ENCODE measurements at places on chromosomes 2 and 18. TPM values are rescaled to one million over a fixed set of nuclear protein-coding genes. Genes with fewer than 3 reads are reported as not detected.

- DNase-seq, result no peak
Measured at GRCh38 chr2:200748779-200749178, 62.9 kb upstream of the BZW1 start.

DNA sequence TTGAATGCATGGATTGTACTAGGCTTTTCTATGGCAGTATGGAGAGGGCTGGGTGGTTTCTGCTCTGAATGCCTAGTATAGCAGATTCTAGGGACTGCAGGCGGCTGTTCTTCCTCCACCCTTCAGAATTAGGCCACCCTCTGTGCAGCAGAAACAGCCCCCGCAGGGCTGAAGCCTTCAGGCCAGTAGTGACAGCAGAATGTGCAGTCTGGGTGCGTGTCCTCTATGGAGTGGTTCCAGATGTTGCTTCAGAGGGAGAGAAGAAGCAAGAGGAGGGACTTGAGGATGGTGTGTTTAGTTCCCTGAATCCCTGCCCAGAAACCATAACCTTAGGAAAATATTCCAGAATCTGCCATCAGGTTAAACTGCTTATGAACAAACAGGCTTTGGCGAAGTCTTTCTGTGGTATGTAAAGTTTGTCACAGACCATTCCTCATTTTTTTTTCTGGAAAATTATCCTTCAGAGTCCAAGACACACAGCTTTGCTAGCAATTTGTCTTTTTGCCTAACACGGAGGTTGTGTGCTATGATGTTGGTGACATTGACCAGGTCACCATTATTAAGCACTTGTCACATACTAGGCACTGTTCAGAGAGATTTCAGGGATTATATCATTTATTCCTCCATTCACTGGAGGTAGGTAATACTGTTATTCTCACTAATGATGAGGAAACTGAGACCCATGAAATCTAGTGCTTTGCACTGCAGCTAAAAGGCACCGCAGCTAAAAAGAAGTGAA lies 21.1 kb downstream of the CASP10 start:
- no peak for DNase-seq

Gene EML6
- 0.95 TPM for polyA plus RNA-seq

DNA sequence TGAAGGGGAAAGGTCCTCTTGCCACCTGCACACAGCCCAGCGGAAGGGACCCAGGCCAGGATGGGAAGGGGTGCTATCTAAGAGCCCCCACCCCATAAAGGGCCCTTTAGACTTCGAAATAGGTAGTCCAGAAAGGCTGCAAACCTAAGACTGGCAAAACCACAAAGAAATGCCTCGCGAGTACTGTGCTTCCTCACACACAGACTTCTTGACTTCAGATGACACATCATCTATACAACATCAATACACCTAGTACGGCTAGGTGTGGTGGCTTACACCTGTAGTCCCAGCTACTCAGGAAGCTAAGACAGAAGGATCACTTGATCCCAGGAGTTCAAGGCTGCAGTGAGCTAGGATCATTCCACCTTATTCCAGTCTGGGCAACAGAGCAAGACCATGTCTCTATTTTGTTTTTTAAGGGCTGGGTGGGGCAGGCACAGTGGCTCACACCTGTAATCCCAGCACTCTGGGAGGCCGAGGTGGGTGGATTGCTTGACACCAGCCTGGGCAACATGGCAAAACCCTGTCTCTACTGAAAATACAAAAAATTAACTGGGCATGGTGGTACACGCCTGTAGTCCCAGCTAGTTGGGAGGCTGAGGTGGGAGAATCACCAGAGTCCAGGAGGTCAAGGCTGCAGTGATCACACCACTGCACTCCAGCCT lies 125.8 kb downstream of the CABLES1 start:
- no peak for DNase-seq

DNA sequence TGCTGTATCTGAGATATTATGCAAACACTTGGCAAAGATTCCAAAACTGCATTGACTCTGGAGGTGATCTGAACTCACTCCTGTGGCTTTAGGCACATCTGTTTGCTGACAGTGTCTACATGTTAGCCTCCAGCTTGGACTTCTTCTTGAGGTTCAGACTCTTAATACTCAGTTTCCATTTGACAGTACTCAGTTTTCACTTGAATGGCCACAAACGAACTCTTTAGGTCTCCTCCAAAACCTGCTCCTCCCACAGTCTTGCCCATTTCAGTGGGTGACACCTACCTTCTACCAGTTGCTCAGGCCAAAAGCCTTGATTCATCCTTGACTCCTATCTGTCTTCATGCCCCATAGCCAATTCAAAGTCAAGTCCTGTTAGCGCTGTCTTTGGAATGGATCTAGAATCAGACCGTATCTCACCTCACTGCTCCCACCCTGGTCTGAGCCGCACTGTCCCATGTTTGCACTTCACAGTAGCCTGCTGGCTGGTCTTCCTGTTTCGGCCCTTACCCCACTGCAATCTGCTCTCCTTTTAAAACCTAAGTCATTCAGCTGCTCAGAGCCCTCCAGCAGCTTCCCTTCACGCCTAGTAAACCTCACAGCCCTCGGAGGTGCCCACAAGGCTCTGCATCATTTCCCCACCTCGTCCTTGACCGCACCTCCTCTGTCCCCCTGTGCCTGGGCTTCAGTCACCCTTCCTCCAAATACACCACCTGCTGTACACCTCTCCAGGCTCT lies 10.5 kb downstream of the ATG16L1 start:
- no peak for DNase-seq

GRCh38 chr2:205698286-205699268 lies 16.3 kb downstream of the NRP2 start:
- no peak for DNase-seq

DNA sequence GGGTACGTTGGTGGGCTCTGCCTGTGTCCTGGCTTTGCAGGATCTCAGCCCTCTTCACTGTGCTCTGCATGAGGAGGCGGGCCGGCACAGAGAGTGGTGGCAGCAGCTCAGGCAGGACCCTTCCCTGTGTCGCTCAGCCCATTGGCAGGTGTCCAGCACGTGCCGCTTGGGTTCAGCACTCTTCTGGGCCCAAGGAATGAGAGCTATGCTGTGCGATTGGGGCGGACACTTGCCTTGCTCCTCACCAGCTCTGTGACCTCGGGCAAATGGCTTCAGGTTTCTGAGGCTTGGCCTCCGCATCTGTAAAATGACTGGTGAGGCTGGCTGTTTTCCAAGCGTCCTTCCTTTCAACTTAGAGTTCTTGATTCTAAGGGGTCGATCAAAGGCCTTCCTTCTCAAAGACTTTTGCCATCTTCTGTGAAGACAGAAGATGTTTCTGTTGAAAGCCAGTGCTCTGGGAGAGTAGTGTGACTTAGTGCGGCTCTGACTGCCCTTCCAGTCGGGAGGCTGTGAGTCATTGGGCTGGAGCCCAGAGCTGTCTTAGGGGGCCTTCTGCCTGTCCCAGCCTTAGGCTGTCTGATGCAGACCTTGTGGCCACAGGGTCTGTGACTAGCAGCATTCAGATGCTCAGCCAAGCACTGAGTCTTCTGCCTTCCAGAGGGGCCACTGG lies 35.6 kb downstream of the GLI2 start:
- peak; percentile 85 for DNase-seq

Gene DLGAP1
- polyA plus RNA-seq, result 1.1 TPM

Gene LRATD1
- 1.9 TPM for polyA plus RNA-seq

Gene ADGRF3
- polyA plus RNA-seq, result not detected

DNA sequence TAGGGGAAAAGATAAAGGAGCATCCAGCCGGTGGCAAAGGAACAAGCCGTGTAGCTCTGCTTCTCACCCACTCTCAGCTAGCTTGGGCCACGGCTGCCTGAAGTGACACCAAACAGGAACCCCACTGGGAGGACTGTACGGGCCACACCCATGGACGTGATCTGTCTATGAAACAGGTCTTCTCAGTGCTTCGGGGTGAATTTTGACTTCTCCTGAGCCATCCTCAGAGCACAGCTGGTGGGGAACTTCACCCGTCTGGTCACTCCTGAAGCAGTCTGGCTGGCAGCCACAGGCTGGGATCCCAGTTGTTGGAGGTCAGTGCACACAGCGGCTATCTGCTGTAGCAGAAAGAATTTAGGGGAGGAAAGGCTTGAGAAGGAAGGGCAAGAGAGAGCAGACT lies 223.8 kb downstream of the FAM210A start:
- no peak for DNase-seq

DNA sequence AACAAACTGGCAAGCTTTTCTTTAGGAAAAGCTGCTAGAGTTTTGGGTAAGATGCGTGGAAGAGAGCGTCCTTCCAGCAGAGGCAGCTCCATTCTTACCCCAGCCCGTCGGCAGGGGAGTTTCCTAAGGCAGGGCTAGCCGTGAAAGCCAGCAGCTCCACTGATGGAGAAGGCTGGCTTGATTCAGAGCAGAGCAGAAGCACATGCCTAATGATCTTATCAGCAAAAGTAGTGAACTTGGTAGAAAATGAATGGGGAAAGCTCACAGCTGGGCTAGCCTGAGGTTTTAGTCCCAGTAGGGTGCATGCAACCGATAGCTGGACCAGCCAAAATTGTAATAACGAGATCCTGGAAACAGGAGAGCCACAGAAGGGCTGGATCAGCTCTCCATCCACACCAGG lies 20.8 kb downstream of the LAMA1 start:
- no peak for DNase-seq

- peak; percentile 64 for DNase-seq
Measured at GRCh38 chr2:28643911-28644334, 107.7 kb upstream of the PPP1CB start.

- DNase-seq, result peak; percentile 81
Measured at GRCh38 chr2:160205505-160205904, 5.4 kb upstream of the ITGB6 start.

Gene GALNT3
- polyA plus RNA-seq, result 3.4 TPM
